ENCODE measurements at places on chromosomes 16 and 17.

DNA sequence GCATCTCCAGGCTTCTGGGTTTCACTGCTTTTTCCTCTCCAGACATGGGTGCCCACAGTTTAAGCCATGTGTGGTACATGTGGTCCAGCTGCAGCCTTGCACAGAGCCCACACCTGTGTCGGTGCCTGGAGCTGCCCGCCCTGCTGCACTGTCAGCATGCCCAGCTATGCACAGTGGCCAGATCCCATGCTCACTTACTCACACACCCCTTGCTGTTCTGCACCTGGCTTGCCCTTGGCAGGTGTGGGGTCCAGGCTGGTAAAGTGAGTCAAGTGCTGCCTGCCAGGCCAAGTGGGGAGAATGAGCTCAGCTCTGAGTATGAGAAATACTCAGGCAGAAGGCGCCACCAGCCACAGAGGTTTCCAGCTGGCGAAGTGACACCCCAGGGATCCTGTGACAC is 739.9 kb downstream of the CDH11 start:
- no peak for DNase-seq

DNA sequence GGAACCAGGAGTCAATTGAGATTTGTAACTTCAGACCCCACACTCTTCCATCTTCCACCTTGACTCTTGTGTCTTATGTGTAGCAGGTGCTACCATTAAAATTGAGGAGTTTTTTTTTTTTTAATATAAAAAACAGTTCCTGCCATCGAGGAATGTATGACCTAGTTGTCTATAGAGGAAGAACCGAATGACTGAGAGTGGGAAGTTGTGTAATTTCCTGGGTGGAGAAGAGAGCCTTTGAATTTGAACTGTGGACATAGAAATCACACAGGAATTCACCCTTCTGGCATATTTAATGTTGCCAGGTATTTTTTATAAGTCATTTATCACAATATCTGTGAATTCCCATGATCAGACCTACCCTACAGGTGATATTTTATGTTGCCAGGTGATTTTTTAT is 22.0 kb downstream of the SP2 start:
- no peak for DNase-seq

- DNase-seq, result no peak
Observed at GRCh38 chr16:68921637-68922036, 78.3 kb downstream of the TANGO6 start.

DNA sequence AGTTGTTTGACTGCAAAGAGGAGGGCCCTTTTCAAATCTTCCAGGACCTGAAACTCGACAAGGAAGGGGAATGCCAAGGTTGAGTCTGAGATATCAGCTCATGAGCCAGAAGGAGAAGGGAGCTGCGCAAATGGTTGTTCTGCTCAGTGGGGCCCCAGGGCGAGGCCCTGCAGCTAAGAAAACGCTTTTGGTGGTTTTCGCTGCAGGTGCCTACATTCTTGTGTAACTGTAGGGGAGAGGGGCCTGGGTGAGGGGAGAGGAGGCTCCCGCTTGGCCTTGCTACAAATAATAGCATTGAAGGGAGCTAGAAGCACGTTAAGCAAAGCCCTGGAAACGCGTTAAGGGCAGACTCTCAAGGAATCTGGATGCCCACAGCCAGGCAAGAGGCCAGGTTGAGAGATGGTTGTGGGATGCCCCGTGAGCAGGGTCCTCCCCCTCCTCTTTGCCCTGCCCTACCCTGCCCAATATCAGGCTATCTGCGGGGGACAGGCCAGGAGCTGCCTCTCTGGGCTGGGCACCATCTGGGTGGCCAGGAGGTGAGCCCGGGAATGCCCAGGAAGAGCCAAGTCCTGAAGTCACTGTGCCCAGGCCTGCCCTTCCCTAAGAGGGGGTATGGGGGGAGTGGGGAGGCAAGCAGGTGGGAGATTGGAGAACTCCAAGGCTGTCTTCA is 21.9 kb downstream of the GPR142 start:
- no peak for DNase-seq

GRCh38 chr16:30602616-30603277 is 7.4 kb downstream of the ZNF689 start:
- no peak for DNase-seq

- no peak for DNase-seq
Observed at GRCh38 chr16:51002881-51003490, 148.1 kb downstream of the SALL1 start.

DNA sequence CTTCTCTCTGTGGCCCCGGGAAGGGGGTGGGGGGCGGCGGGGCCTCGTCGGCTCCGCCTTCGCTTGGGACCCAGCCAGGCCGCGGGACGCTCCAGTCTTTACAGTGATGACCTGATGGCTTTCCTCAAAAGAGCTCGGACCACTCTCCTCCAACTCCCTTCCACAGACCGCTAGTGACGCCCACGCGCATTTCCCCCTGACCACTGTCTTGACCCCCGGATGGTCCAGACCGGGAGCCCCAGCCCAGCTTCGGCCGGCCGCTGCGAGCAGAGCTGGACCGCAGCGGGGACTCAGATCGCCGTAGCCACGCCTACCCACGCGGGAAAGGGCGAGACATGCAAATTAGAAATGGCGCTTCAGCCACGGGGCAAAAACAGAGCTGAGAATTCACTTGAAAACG is 81.6 kb upstream of the RNU2-1 start:
- DNase-seq, result no peak

GRCh38 chr16:1389762-1390161 is 24.7 kb downstream of the UNKL start:
- DNase-seq, result no peak

All from iPS DF 6.9 (cell line).